ENCODE measurements at places on chromosomes 12 and 14. TPM values are rescaled to one million over a fixed set of nuclear protein-coding genes. Genes with fewer than 3 reads are reported as not detected.

SERPINA9 gene
- not detected for total RNA-seq

KCNK10 gene
- total RNA-seq = not detected

FZD10 gene
- total RNA-seq = under 0.01 TPM

SPTB gene
- total RNA-seq = under 0.01 TPM

RNASE3 gene
- total RNA-seq = not detected

DIO2 gene
- total RNA-seq = 4.3 TPM

ZNF891 gene
- 1.00 TPM for total RNA-seq

TCL1B gene
- total RNA-seq = not detected

SMIM41 gene
- 0.37 TPM for total RNA-seq

CCDC177 gene
- under 0.01 TPM for total RNA-seq

ARHGEF25 gene
- total RNA-seq = 27.1 TPM

TC2N gene
- 0.77 TPM for total RNA-seq

RNASE2 gene
- total RNA-seq = not detected

FSCB gene
- 0.12 TPM for total RNA-seq

CLEC4C gene
- not detected for total RNA-seq

CCDC175 gene
- total RNA-seq = not detected

CLEC1A gene
- total RNA-seq = not detected

SAMD15 gene
- 2.2 TPM for total RNA-seq

FGF23 gene
- total RNA-seq = not detected

SERPINA10 gene
- total RNA-seq = under 0.01 TPM

GPR68 gene
- total RNA-seq = 1.2 TPM

ADAM20 gene
- total RNA-seq = 1.00 TPM

MFAP5 gene
- total RNA-seq = 5.8 TPM

SERPINA5 gene
- not detected for total RNA-seq

GMPR2 gene
- 69.0 TPM for total RNA-seq

TMTC1 gene
- 27.9 TPM for total RNA-seq

ACADS gene
- total RNA-seq = 11.3 TPM

DEPDC4 gene
- 3.2 TPM for total RNA-seq

BMP4 gene
- 0.75 TPM for total RNA-seq

PARP2 gene
- total RNA-seq = 22.1 TPM

PMCH gene
- not detected for total RNA-seq
